Uterus (tissue), 4 donors: ENCODE measurements at places on chromosomes 7 and 10. TPM values are rescaled to one million over a fixed set of nuclear protein-coding genes. Genes with fewer than 3 reads are reported as not detected.

The RET gene
- 1.8 TPM for total RNA-seq

DNA sequence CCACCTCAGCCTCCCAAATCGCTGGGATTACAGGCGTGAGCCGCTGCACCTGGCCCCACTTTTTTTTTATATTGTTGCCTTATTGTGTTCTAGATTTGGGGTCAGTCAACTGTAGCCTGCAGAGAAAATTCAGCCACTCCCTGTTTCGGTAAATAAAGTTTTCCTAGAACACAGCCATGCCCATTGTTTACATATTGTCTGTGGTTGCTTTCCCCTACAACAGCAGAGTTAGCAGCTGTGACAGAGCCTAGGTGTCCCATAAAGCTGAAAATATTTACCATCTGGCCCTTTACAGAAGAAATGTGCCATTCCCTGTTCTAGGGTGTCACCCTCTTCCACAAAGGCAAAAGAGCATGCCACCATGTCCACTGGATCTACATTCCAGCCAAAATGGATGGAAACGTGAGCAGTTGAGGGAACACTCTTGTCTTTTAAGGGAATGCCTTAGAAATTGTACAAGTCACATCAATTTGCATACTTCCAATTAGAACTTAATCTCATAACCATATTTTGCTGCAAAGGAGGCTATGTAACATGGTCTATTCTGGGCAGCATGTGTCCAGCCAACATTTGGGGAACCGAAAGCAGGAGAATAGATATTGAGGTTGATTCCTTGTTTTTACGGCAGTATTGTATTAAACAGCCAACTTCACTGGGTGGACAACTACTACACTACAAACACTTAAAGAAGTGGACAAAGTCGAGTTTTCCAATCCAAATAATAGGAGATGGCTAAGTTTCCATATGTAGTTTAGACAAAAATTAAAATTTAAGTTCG, 11.0 kb upstream of the BLVRA start:
- no peak for DNase-seq

DNA sequence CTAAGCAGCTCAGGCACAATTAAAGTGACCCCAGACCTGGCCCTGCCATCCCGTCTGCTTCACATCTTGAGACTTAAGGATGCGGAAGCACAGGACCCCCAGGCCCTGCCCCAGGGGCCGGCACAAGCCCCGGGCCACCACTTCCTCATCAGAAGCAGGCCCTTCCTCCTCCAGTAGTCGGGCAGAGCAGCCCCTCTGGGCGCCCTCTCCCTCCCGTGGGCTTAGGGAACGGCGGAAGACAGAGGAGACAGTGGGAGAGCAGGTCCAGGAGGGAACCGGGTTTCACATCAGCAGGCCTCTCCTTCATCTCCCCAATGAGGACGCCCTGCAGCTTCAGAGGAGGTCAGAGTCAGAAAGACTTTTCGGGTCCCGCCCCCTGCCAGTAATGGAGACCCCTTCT, 135.7 kb upstream of the PPIF start:
- no peak for DNase-seq

DNA sequence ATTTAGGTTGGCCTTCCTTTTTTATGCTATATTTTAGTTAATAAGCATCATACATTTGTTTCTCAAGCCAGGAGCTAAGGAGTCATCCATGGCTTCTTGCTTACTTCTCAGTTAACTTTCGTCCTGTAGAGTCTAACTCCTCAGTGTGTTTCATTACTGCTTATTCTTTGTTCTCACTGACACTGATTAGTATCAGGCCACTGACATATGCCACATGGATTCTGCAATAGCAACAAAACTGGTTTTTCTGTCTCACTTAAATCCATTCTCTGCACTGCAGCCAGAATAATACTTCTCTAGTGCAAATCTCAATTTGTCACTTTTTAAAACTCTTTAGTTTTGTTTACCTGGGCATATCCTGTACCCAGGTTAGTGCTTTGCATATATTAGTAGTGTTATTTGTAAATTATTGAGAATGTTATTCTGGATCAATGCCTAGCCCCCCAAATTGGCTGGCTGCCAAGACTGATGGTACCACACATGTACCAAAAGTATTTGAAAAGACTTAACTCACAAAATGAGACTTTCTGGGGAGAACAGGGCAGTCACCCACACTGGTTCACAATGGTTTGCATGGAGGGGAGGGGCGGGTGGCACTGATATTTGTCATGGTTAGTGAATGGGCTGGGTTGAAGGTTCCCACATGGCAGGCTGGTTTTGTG, 79.1 kb downstream of the CCSER2 start:
- no peak for DNase-seq

The SLC26A5 gene
- not detected for total RNA-seq

The ZP3 gene
- total RNA-seq = 1.9 TPM

The PIP gene
- total RNA-seq = not detected

DNA sequence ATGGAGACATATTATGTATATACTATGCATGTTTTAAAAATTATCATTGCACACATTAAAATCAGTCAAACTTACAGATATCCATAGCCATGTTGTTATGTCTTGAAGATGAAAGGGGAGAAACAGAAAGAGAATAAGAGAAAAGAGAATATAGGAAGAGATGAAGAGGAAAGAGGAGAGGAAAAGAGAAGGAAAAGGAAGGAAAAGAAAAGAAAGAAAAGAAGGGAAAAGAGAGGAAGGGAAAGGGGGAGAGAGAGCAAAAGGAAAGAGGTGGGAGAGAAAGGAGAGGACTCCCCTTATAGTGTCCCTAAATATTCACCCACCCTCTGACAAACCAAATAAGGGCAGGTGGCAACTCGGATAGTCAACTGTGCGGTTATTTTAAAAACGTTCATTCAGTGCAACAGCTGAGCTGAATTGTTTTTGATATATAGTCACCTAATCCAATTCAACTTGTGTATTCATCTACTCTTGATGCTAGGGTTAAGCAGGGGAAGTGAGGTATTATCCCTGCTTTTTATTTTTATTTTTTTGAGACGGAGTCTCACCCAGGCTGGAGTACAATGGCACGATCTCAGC, 14.6 kb downstream of the SVIL start:
- no peak for DNase-seq

The DKK1 gene
- total RNA-seq = 0.37 TPM

GRCh38 chr10:96609510-96609909, 22.7 kb upstream of the TM9SF3 start:
- no peak for DNase-seq

DNA sequence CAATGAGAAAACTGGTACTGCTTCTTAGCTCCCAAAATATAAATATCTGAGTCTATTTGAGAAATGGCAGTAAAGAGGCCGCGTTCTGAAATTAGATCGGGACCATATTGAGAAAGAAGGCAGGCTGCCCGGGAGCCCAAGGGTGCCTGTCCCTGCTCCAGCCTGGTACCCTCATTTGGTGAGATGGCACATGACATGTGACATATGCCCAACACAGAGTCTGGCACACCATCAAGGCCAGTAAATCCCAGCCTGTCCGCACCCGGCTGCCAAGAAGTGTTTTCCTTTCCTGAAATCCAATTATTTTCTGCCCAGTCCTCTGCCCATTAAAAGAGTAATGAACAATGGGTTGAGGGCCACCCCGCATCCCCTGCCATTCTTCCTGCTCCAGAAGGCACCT, 66.4 kb downstream of the CDH23 start:
- no peak for DNase-seq

DNA sequence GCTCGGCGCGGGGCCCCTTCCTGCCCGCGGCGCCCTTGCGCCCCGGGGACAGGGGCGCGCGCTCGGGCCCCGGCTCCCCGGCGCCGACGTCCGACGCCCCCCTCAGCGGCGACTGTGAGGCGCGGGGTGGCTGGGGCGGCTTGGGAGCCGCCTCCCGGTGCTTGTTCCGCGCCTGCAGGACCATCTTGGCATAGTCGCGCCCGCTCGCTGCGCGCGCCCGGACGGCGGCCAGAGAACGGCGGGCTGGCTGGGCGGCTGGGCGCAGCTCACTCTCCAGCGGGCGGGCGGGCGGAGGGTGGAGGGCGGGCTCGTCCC, at the start of gene DPY19L1:
Gene DPY19L1, minus strand, starts transcription at position 275 of the 315 bp plus-strand sequence. Its CDS starts 91 bp downstream, at position 184.
- no peak for DNase-seq

- DNase-seq = no peak
Measured at GRCh38 chr7:1238931-1239802, 6.5 kb downstream of the UNCX start.

- DNase-seq = no peak
Measured at GRCh38 chr10:89250865-89251408, 638 bp downstream of the LIPA start.

The MALRD1 gene
- total RNA-seq = 1.1 TPM

DNA sequence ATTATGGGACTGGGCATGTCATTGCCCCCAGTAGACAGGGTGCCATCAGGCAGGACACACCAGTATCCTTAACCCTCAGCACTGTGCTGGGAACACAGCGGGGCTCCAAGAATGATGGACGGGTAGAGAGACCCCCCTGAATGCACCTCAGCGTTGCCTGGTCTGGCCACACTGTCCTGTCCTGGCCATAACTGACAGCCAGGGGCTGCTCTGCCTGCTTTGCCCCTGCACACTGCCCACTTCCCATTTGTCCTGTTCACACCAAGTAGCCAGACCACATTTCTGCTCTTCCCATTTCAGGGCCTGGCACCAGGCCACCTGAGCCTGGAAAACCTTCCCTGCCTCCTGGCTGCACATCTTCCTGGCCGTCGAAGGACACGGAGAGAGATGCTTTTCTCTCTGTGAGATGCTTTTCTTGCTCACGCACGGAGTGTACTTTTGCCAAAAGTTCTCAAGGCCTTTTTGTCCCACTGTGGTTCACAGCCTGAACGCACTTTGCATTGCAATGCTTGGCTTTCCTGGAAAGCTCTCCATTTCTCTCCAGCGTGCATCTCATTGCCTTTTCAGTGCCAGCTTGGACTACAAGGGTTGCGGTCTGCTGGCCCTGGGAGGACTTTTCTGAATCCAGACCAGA, 131.0 kb upstream of the EEPD1 start:
- no peak for DNase-seq

The FBXO24 gene
- 4.9 TPM for total RNA-seq

GRCh38 chr10:69571618-69572158, 1.5 kb downstream of the NEUROG3 start:
- no peak for DNase-seq

- DNase-seq = no peak
Measured at GRCh38 chr7:2353113-2353935, 1.3 kb upstream of the EIF3B start.

The ZNF239 gene
- total RNA-seq = 1.8 TPM

DNA sequence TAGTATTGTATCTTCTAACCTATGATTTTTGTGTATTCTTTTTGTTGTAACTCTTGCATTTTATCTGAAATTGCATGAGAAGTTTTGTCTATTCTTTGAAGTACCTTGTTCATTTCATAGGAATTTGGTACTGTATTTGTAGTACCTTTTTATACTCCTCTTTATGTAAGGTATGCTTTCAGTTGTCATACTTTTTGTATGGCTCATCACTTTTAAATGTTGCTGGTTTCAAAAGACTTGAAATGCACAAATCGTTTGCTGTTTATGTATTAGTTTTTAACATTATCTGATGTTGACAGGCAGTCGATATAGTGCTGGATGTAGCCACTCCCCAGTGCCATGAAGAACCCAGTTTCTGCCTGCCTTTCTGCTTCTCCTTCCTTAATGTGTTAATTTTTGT, 158.1 kb downstream of the SDK1 start:
- DNase-seq = no peak

- DNase-seq = no peak
Measured at GRCh38 chr7:99021941-99022560, 121.9 kb downstream of the SMURF1 start.

The TET1 gene
- total RNA-seq = 3.5 TPM

The ZNF365 gene
- 1.3 TPM for total RNA-seq

DNA sequence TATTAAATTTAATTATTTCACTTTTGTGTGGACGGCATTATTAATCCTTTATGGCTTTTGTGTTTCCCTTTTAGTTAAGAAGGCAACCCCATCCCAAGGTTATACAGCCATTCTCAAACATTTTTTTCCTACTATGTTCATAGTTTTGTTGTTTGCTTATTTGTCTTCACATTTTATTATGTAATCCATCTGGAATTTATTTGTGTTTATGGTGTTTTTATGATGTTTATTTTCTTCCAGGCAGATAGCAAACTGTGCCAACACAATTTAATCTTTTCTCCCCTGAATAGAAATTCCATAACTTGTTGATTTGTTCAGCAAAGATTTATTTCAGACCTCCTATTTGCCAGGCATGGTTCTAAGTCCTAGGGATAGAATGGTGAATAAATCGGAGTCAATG, 42.9 kb downstream of the RAB18 start:
- no peak for DNase-seq

The TMEM196 gene
- total RNA-seq = 1.0 TPM

DNA sequence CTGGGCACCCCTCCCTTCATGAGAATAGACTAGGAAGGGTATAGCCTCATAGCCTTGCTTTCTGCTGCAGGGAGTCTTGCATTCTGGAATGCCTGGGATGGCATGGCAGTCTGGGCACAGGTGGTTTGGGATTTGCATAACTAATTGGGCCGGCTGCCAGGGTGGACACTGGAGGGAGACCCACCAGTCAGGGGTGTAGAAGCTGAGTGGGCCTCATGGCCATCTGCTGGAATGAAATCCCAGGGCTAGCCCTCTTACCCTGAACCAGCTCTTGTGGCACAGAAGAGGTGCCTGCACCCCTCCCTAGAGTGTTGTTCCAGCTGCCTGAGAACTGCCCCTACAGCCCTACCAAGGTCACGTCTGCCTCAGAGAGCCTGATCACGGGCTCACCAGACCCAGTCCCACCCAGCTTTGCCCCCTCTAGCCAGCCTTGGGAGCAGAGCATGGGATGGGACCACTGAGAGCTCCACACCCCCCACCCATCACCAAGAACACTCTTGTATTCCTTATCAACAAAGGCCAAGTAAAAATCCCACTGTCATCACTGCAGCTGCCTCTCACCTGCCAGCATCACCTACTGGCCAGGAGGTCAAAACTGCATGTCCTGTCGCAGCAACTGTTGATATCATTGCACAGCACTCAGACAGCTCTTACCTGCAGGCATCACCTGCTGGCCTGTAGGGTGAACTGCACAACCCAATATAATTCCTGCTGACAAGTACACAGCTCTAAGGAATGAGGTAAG, 148.9 kb downstream of the ZEB1 start:
- no peak for DNase-seq

The HOXA6 gene
- total RNA-seq = 19.1 TPM

The SFTPD gene
- total RNA-seq = 0.97 TPM

GRCh38 chr10:69649786-69650550, 19.9 kb downstream of the FAM241B start:
- DNase-seq = no peak

- DNase-seq = no peak
Measured at GRCh38 chr7:101575168-101575567, 53.9 kb downstream of the MYL10 start.

GRCh38 chr10:59033622-59034021, 142.8 kb upstream of the PHYHIPL start:
- DNase-seq = no peak

The ADCK2 gene
- total RNA-seq = 22.3 TPM

DNA sequence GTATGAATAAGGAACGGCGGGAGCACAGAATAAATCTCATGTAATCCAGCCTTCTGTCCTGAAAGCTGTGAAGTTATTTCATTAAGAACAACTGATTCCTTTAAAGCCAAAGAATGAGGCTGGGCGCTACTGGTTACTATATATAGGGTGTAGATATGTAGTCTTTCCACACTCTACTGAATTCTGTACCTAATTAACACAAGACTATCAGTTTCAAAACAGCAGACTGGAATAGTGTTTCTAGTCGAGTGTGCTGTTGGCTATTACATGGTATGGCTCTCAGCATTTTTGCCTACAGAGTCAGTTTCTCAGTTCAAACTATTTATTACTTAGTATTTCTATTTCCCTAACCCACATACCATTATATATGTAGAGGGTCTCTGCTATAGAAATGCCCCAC, 163.3 kb downstream of the THSD7A start:
- no peak for DNase-seq
